Stimulated activated CD8-positive, alpha-beta memory T cell treated with anti-CD3 and anti-CD28 coated beads, Interleukin-12 subunit alpha, Interleukin-12 subunit beta, amount 100 ng/mL, for 4 hours (primary cell): ENCODE measurements at places on chromosomes 7 and 10.

GRCh38 chr7:14639801-14640200, 262.8 kb downstream of the DGKB start:
- no peak for DNase-seq

- DNase-seq: no peak
These were observed 132.7 kb downstream of the TAX1BP1 start for GRCh38 chr7:27872356-27873275.

DNA sequence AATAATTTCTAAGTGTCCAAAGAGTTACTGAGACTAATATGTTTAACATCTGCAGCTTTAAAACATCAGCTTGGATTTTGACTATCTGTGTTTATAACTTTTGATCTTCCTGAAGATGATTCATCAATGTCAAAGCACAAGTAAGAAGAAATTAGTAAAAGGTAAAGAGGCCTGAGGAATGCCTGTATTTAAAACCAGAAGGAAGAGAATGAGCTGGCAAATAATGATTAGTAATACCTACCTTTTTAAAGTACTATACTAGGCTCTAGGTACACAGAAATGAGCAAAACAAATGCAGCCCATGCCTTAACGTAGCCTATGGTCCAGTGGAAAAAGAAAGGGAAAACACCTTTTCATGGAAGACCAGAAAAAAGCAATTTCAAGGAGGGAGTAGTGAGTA, 158.0 kb downstream of the KCND2 start:
- no peak for DNase-seq

DNA sequence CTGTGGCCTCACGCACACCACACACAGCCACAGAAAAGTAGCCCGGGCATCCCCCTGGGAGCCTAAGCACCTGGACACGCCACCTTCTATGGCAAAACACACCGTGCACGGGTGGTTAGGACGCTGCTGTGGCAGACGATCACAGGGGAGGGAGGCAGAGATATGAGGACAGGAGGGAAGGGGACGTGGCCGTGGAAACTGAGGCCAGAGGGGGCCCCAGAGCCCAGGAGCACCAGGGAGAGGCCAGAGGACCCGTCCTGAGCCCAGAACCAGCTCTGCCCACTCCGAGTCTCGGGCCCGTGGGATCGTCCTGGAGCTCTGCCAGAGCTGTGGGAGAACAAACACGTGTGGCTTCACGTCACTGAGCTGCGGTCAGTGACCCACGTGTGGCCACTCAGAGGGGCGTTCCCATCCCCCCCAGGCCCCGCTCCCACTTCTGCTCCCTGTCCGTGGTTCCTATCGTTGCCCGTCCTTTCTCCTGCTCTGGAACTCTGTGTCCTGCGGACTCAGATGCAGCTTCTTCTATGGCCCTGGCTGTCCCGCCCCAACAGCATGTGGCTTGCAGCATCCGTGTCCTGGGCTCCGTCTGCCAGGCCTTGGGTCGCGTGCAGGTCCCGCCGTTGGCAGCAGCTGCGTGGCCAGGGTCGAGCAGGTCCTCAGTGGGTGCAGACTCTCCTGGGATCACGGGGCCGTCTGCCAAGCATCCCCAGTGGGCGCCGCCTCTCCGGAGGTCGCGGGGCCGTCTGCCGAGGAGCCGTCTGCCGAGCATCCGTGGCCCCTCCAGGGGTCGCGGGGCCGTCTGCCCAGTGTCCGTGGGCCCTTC, 31.0 kb downstream of the GET4 start:
- DNase-seq: no peak

DNA sequence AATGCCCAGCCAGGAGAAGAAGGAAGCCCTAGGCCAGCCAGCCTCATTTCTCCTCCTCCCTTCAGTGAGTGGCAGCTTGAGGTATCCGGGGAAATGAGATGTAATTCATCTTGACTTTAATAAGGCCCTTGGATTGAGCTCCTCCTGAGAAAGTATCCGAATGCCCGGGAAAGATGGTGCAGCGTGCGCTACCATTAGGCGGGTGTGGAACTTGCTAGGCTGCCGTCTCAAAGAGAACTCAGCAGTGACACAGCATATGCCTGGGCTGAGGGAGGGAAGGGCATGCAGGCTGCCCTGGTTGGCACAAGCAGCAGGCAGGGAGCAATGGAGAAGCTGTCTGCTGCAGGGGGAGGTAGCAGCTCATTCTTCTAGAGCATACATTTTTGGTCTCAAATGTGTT, 659.8 kb upstream of the FOXK1 start:
- DNase-seq: no peak

DNA sequence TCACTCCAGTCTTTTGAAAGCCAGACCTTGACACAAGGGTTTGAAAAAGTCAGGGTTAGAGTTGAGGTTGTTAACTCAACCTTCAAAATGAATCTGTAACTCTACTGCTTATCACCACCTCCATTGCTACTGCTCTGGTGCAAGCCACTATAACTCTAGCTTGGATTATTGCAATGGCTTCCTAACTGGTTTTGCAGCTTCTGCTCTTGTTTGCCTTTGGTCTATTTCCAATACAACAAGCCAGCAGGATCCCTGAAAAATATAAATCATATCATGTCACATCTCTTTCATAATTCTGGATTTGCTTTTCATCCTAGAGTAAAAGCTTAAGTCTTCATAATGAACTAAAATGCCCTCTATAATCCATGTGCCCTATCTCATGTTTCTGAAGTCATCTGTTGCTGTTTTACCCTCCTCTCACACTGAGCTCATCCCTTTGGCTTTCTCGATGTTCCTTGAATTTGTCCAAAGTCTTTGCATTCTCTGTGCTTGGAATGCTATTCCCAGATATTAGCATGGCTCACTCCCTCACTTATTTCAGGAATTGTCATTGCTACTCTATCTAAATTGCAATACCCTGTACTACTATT, 10.9 kb downstream of the TAS2R60 start:
- no peak for DNase-seq
